ENCODE measurements at places on chromosomes 12 and 14. TPM values are rescaled to one million over a fixed set of nuclear protein-coding genes. Genes with fewer than 3 reads are reported as not detected.

GRCh38 chr14:89452281-89452680, 35.2 kb upstream of the FOXN3 start:
- H3K4me3 ChIP-seq: no peak overlapping the region
- no peaks in the 10 kb centered on the region for H3K36me3 ChIP-seq
- no peak for DNase-seq
- no peak overlapping the region for H3K27ac ChIP-seq

- no peaks in the 10 kb centered on the region for H3K36me3 ChIP-seq
- no peak overlapping the region for H3K27ac ChIP-seq
- no peaks in the 10 kb centered on the region for H3K4me1 ChIP-seq
- H3K27me3 ChIP-seq: no peaks in the 10 kb centered on the region
- no peak overlapping the region for H3K4me3 ChIP-seq
Observed at GRCh38 chr14:21768116-21768874, 94.7 kb upstream of the OR4E1 start.

DNA sequence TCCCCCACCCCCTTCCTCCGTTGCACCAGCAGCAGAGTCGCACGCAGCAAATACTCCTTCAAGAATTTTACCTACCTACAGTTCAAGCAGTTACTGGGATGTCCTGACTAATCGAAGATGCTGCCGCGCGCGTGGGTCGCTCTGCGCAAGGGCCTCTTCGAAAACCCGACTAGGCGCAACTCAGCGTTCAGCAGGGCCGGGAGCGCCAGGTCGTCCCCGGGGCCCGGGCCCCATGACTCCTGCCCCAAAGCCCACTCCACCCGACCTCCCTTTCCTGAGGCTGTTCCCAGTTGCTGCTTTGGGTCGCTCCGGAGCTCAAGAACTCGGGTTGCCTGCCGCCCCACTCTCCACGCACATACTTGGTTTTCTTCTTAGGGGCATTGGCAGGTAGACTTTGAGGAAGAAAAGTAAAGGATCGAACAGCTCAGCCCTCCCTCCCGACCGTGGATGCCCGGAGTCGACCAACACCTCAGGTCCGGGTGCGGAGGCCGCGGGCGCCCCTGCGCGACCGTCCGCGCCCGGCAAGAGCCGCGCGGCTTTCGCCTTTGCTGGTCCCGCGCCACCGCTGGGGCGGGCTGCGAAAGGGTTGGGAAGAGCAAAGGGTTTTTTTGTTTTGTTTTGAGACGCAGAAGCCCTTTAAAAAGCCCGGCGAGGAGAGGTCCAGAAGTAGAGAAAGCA, 1.9 kb downstream of the BMP4 start:
- DNase-seq: peak; percentile 18
- no peaks in the 10 kb centered on the region for H3K36me3 ChIP-seq
- peak overlapping the region; percentile 83 for H3K27ac ChIP-seq
- peaks cover 10% of the 10 kb centered on the region for H3K27me3 ChIP-seq
- H3K4me3 ChIP-seq: peak overlapping the region; percentile 82

DNA sequence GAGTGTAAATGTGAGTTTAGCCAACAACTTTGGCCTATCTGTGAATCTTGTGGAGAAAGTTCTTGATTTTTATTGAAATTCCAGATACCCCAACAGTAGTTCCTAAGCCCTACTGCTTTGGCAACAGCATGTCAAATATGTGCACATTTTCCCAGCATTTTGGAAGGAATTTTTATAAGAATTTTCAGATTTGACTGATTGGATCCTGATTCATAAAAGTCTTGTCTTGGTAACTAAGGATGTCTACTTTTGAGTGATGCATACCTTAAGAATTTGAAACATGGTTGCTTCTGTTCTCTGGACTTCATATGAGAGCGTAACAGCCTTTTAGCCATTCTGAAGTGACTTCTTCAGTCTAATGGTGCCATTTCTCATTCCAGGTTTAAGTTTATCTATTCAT, 106.7 kb downstream of the ANO4 start:
- no peaks in the 10 kb centered on the region for H3K36me3 ChIP-seq
- H3K27me3 ChIP-seq: no peaks in the 10 kb centered on the region
- DNase-seq: no peak
- no peaks in the 10 kb centered on the region for H3K4me1 ChIP-seq
- H3K4me3 ChIP-seq: no peak overlapping the region
- H3K27ac ChIP-seq: no peak overlapping the region

DNA sequence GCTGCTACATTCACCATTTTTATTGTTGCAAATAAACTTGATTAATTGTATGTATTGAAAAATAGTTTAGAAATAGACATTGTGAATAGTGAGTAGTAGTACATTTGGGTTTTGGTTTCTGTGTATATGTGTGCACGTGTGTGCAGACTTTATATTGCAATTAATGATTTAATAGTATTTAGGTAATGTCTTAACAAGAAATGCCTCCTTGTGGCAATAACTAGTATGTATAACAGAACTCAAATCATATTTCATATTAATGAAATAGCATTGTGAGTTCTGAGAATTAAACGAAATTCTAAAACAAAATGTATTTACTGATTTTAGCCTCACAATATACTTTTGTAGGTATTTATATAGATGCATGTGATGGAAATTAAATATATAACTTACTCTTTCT, 100.1 kb downstream of the SCAF11 start:
- no peaks in the 10 kb centered on the region for H3K27me3 ChIP-seq
- no peak overlapping the region for H3K27ac ChIP-seq
- H3K4me3 ChIP-seq: no peak overlapping the region

DNA sequence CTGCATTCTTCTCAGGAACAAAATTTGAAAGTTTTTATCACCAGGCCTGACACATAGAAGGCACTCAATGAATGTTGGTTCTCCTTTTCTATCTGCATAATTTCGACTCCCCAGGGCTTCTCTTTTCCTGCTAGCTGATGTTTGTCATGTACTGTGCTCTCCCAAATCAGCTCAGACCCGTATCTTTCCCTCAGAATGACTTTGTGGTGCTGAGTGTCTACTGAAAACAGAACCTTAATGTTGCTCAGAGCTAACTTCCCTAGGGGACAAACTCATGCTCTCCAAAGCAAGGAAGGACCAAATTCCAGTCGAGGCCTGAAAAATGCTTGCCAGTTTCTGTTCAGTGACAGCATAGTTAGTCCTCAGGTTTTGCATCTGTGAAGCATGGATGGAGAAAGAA, 1.9 kb downstream of the ARHGDIB start:
- H3K27ac ChIP-seq: no peak overlapping the region
- no peaks in the 10 kb centered on the region for H3K4me1 ChIP-seq
- H3K27me3 ChIP-seq: no peaks in the 10 kb centered on the region
- H3K4me3 ChIP-seq: peak overlapping the region; percentile 63
- no peaks in the 10 kb centered on the region for H3K36me3 ChIP-seq

- no peak overlapping the region for H3K4me3 ChIP-seq
- H3K36me3 ChIP-seq: no peaks in the 10 kb centered on the region
- no peak for DNase-seq
- no peaks in the 10 kb centered on the region for H3K27me3 ChIP-seq
- H3K27ac ChIP-seq: no peak overlapping the region
Observed at GRCh38 chr12:131323879-131324278, 370.2 kb downstream of the ADGRD1 start.

Gene TOMM20L
- not detected for polyA plus RNA-seq

Gene RNF212B
- 0.45 TPM for polyA plus RNA-seq

Gene OS9
- 161 TPM for polyA plus RNA-seq

Gene PPM1H
- 5.1 TPM for polyA plus RNA-seq
